ENCODE measurements at places on chromosomes 11 and 22.
A peak's percentile ranks its signal among the peaks of the same experiment; 100 is the strongest.

- no peak for DNase-seq
Measured at GRCh38 chr11:67534070-67534679, 10.9 kb upstream of the CABP2 start.

- DNase-seq: peak; percentile 67
Measured at GRCh38 chr11:69088676-69089146, 40.0 kb downstream of the TPCN2 start.

DNA sequence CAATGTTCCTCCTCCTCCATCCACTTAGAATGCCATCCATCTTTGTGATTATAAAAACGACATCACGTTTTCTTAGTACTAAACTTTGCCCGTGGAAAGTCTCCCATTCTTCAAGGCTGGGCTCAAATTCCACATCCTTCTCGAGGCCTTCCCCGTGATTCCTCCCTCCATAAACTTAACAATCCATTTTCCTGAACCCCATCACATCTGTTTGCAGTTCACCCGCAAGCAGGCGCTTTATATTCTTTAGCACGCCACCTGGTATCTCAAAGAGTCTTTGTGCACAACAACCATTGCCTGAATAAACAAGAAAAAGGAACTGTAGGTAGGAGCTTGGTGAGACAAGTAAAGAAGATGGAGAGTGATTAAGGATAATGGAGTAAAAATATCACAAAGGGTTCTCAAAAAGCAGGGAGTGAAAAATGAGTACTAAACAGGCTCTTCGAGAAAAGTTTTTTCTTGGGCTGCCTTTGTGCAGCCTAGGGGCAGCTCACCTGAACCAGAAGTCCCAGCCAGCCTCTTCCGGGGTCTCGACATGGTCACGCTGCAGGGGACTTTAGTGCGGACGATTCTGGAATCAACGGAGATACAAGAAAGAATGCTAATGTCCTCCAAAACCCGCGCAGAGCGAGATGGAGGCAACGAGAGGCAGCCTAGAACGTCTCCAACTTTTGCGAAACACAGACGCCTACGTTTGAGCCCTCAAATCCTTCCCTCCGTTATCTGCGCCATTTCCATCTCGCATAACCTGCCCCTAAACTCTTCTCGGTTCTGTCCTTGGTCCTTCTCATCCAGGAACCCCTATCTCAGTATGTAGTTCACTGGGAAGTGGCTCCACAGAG, 585 bp downstream of the THYN1 start:
- DNase-seq: peak; percentile 25

DNA sequence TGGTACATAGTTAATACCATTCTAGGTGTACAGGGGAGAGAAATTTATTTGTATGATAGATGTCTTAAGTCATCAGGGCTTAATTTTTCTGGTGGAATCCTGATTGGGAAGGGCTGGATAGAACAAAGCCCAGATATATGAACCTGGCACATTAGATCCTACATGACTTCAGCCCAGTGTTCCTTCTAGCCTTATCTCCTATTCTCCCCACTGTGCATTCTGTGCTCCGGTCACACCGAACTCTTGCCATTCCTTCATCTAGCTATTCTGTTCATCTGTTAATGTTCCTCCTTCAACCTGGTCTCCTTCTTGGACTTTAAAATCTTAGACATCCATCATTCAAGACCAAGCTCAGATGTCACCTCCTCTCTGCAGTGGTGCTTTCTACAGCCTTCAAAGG, 68.9 kb upstream of the EED start:
- no peak for DNase-seq

GRCh38 chr11:1167256-1167655, 9.5 kb downstream of the MUC5AC start:
- DNase-seq: no peak

DNA sequence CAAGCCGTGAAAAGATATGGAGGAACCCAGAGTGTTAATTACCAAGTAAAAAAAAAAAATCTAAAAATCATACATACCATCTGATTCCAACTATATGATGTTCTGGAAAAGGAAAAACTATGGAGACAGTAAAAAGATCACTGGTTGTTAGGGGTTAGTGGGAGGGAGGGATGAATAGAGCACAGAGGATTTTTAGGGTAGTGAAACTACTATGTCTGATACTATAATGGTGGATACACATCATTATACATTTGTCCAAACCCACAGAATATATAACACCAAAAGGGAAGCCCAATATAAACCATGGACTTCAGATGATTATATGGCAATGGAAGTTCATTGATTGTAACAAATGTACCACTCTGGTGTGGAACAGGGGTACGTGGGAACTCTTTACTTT, 74.1 kb downstream of the ENTHD1 start:
- DNase-seq: no peak

GRCh38 chr11:114080219-114080618, 20.7 kb downstream of the ZBTB16 start:
- DNase-seq: peak; percentile 34

DNA sequence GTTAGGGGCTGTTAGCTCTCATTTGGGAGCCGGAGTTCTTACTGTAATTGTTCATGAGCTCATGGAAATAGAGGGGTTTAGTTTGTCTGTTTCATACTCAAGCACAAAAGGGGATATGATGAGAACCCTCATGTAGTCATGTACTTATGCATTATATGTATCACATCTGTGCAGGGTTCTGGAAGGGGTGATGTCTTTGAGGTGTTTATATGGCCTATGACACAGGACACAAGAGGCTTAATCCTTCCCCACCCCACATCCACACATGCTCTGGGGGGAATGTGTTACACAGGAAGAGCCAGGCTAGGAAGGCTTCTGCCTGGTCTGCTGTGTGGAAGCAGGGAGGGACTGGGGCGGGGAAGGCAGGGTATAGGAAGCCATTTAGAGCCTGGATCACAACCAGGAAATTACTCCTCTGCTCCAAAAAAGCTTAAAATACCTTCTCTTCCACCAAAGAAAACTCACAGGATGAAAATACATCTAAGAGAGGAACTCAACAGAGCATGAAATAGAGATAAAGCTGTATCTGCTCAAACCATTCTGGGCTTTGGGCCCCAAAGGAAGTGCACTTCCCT, 316.1 kb downstream of the TMEM135 start:
- DNase-seq: no peak

GRCh38 chr22:24398409-24398808, 29.0 kb upstream of the ADORA2A start:
- no peak for DNase-seq

DNA sequence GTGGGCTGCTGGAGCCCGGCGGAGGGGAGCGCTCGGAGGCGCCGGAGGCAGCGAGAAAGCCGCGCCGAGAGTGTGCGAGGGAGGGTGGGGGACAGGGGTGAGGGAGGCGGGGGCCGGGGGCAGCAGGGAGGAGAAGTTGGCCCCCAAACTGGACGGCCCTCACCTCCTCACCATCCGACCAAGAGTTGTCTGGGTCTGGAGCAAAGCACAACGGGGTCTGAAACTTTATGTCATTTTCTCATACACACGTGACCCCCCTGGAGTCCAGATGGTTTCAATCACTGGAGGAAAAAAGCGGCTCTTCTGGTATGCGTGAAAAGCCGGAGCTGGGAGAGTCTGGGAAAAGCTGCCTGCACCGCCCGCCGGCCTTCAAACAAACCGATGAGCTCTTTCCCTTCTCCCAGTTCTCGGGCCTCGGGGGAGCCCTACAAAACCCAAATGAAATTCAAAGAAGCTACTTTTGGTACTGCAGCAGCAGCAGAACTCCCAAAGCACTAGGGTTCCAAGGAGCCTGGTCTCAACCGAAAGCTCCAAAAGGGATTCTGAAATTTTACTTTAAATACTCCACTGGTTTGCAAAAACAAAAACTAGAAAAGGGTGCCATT, 39.7 kb upstream of the AKIP1 start:
- no peak for DNase-seq

DNA sequence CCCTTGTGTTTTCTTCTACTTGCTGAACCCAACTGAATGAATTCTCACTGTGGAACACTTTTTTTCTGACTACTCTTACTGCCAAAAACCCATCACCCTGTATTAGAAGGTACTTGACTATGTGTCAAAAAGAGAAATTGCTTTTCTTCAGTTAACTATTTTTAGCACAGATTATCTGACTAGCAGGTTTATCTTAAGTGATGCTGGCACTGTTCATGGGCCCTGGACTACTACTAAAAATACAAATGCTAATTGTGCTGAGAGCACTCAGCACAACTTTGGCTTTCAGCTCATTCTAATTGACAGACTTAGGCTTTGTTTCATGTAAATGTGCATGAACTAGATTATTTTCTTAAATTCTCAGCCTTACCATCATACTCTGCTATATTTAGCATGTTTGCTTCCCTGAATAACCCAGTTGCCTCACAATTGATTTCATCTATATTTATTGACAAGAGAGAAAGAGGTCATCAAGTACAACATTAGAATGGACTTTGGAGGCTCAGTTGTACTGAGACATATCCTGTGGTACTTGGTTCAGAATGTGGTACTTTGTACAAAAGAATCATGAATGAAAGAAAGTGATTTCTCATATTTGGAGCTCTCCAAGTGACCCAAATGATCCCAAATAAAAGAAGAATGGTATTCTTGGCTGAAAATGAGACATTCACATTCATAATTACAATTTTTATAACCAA, 478.3 kb downstream of the KCNA4 start:
- no peak for DNase-seq

DNA sequence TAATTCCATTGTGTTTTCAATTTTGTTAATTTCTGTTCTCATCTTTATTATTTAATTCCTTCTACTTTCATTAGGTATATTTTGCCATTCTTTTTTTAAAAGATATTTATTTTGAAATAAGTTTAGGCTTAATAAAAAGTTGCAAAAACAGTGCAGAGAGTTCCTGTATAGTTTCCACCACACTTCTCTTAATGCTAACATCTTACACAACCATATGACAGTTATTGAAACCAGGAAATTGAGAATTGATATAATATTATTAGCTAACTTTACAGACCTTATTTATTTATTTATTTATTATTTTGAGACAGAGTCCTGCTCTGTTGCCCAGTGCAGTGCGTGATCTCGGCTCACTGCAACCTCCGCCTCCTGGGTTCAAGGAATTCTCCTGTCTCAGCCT, 13.8 kb upstream of the SPDYC start:
- DNase-seq: no peak

DNA sequence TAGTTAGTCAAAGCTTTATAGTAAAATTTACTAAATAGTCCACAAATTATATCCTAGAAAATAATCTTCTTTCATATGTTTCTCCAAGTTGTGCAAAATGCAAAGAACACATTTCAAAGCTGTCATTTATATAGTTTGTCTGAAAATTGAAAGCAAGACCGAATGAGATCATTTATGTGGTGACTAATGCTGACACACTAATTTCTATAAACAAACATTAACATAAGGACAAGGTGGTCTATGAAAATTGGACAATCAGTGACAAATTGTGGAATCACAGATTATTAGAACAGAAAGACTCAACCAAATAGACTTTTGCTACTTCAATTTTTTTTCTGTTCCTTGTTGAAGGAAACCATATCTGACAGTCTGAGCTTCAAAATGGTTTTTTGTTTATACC, 1056.1 kb downstream of the LRRC4C start:
- no peak for DNase-seq

- DNase-seq: no peak
Measured at GRCh38 chr11:111722501-111722900, 43.7 kb downstream of the PPP2R1B start.

DNA sequence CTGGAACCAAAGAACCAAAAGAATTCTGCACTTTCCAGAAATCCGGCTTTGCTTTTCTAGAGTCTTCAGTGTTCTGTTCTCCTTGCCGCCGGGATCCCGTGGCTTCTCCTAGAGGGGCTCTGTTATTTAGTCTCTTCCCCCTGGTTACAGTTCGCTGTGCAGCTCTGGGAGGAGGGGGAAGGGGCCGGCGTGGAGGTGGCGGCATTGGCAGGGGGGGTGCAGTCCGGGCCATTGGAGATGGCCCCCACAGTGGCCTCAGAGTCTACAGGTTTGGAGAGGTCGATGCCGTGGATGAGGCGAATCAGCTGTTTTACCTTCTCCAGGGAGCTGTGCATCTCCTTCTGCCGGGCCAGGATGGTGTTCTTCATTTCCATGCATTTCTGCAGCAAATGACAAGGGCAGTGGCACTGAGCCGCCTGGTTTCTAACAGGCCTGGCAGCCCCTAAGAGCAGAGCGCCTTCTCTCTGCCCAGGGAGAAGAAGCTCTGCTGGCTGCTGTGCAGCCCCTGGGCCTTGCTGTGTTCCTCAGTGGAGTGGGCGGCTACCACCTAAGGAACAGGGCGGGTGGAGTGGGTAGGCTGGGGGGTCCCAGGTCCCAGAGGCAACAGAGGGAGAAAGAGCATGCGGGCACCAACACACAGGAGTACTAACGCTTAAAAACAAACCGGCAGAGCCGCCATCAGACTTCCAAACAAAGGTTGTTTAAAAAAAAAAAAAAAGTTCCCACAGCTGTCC, 11.6 kb downstream of the LARGE2 start:
- DNase-seq: no peak

DNA sequence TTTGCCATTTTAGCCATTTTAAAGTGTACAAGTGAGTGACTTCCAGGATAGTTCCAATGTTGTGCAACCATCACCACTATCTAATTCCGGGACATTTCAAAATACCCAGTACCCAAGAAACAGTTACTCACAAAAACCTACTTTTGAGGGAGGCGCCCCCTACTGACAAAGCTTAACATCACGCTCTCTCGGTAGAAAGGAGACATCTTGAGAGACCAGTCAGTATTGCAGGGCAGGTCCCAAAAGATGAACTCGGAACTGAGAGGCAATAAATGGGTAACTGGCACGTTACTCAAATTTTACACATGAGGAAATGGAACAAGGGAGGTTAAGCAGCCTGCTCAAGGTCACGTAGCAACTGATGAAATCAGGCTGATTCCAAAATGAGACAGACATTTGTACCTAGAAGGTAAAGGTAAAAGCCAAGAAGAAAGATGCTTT, 50.0 kb upstream of the POU2AF1 start:
- peak; percentile 66 for DNase-seq

DNA sequence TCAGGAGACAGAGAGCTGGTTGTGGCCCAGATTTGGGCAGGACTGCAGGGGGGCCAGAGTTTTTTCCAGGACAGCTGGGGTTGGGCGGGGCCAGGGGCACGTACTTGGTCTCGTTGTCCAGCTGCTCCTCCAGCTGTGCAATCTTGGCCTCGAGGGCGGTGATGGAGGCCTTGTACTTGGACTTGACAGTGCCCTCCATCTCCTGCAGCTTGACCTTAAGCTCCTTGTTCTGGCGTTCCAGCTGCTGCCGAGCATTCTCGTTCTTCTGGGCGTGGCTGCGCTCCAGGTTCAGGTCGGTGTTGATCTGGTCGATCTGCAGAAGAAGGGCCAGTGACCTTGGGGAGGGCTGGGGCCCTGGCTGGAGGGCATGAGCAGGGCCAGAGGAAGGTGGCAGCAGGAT, 32.1 kb downstream of the APOL1 start:
- no peak for DNase-seq

DNA sequence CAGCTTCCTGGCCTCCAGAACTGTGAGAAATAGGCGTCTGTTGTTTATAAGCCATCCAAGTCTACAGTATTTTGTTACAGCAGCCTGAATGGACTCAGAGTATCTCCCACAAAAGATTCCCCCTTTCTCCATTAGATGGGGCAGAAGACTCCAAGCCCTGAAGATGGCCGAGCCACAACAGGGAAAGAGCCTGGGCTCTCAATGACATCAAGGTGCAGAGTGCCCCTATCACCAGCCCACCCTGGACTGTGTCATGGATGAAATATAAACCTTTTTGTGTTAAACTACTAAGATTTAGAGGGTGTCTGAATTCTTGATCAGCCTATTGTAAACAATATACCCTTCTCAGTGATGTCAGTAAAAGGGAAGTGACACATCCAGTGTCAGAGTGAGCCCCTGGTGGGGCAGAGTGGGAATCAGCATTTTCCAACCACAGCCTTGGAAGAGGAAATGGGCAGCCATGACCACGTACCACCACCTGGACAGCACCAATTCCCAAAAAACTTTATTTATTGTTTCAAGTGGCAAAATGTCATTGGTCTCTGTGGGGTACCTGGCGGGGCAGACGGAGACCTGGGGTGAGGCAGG, 25.5 kb downstream of the TNKS1BP1 start:
- no peak for DNase-seq

- no peak for DNase-seq
Measured at GRCh38 chr11:127592371-127592770, 591.8 kb upstream of the KIRREL3 start.

All from CD4-positive, alpha-beta T cell treated with Interleukin-17A for 4 hours (primary cell).